Posterior vena cava (tissue), 2 donors: ENCODE measurements at places on chromosomes 12 and 14. TPM values are rescaled to one million over a fixed set of nuclear protein-coding genes. Genes with fewer than 3 reads are reported as not detected.
A peak's percentile ranks its signal among the peaks of the same experiment; 100 is the strongest.

GRCh38 chr14:97053941-97054340 lies 256.8 kb downstream of the VRK1 start:
- no peak for DNase-seq

DNA sequence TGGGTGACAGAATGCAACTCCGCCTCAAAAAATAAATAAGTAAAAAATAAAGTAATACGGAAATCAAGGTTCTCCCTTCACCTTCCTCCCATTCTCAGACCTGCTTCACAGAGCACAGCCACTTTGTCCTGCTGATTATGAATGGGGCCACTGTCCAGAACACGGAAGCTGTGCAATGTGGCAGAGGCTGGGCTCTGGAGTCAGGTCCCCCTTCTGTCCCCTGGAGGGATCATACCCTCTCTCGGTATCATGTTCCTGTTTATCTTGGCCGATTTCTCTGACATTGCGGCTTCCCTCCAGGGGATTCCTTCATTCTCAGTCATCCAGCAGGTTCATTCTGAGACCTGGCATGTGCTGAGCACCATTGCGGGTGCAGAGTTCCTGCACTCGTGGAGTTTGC lies 11.3 kb downstream of the PPP2R5C start:
- DNase-seq: no peak

DNA sequence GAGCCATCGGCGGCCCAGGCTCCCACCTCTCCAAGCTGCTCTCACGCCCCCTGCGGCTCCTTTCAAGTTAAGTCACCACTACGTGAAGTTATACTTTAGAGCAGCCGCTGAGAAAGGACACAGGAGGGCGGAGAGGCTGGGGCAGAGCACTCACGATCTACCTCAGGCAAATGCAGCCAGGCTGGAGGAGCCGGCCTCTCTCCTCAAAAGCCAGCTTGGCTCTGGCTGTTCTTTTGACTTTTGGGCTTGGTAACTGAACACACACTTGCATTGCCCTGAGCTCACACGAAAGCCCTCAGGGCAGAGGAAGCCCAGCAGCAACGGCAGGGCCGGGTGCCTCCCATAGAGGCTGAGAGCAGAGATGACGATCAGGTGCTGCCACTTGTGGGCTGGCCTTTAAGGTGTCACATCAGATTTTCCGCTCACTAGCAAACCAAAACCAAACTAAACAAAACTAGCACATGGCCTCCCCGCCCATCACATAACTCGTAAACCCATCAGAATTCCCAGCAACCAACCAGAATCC lies 75.2 kb downstream of the PITPNM2 start:
- DNase-seq: no peak

- DNase-seq: no peak
These were observed 440.2 kb downstream of the ATP23 start for GRCh38 chr12:58381546-58381945.

- DNase-seq: no peak
These were observed 435.7 kb downstream of the GXYLT1 start for GRCh38 chr12:41709012-41709411.

- DNase-seq: peak; percentile 96
These were observed at the start of gene AJUBA for GRCh38 chr14:22982477-22983245. TSS of gene AJUBA (minus strand) at chr14:22982551. CDS start at chr14:22982266, 285 bp downstream.

Gene IGFBP6
- 679 TPM for total RNA-seq

Gene SRRM4
- 0.10 TPM for total RNA-seq

Gene RPL6
- 892 TPM for total RNA-seq

Gene RAN
- 288 TPM for total RNA-seq

Gene SMARCC2
- total RNA-seq: 81.0 TPM
